ENCODE measurements at places on chromosomes 13 and 19.

- no peak for DNase-seq
Observed at GRCh38 chr19:14746886-14747285, 31.5 kb downstream of the ADGRE2 start.

- DNase-seq, result no peak
Observed at GRCh38 chr19:16613841-16614240, 14.2 kb downstream of the MED26 start.

DNA sequence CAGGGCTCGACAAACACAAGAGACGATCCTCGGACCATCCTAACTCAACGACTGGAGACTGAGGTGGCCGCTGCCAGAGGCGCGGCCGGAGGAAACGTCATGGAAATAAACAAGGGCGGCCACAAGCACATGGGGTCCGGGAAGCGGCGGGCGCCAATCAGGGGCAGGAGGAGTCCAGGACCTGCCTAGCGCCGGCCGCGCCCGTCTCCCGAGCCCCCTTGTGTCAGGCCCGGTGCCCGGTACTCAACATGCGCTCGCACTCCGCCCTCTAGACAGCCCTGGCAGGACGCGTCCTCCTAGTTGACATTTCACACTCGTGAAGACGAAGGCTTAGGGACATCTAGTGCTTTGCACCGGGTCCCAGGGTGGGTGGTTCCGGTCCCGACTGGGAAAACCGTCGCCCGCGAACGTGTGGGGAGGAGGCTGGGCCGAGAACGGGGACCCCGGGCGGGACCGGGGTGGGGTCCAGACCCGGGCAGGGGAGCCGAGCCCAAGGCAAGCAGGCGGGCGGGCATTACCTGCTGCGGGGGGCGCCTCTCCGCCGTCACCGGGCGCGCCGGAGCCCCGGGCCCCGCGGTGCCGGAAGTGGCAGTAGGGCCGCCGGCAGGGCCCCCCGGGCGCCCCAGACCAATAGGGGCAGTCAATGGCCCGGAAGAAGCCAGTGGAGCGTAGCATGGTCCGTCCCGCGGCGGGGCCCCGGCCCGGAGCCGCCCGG, 442 bp downstream of the REXO1 start:
- no peak for DNase-seq

DNA sequence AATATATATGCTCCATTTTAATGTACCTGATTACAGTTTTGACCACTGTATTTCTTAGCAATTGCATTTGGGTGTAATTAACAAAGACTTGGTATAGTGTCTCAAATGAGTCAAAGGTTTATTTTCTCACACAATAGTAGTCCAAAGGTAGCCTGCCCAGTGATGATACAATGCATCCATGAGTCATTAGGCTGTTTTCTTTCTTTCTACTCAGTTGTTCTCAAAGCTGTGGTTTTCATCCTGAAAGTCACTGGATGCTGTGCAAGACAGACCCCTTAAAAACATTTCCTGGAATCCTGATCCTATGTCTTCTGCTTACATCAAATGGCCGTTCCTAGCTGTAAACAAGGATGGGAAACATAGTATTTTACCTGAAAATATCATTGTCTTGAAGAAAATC, 651.2 kb upstream of the MIR17HG start:
- no peak for DNase-seq

DNA sequence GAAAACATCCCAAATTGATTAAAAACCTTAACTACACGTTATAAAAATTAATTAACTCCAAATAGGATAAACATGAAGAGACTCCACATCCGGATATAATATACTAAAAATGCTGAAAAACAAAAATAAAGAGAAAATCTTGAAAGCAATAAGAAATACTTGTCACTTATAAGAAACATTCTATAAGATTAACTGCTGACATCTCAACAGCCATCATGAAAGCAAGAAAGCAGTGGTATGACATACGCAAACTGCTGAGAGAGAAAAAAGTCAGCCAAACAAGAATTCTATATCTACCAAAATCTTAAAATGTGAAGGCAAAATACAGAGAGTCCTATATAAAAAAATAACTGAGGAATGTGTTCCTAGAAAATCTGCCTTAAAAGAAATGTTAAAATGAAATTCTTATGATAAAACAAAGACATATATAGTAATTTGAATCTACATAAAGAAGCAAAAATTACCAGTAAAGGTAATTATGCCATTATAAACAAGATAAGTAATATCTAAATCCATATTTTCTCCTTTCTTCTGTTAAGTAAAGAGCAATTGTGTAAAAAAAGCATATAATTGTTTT, 1851.1 kb downstream of the PCDH9 start:
- no peak for DNase-seq

- no peak for DNase-seq
Observed at GRCh38 chr19:42568006-42568405, 26.7 kb downstream of the CEACAM8 start.

Data from HFF-Myc (cell line).